T-helper 22 cell (primary cell): ENCODE measurements at places on chromosomes 5 and 9.

- no peak for DNase-seq
These were observed 10.4 kb upstream of the DNAJA1 start for GRCh38 chr9:33014665-33015014.

DNA sequence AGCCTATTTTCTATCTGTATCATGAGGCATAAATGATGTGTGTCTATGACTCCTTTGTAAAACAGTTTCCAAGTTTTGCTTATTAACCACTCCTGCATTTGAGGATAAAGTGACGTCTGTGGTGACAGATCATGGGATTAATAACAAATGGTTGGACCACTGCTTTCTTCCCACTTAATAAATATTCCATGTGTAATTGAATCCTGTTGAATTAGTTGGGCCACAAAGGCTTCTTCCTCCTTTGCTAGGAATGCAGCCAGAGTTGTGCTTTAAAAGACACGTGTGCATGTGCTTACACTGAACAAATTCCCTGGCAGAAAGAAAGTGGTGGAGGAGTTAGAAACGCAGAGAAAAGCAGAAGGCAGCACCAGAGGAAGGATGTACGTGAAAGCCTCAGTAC is 150.2 kb downstream of the ACTBL2 start:
- no peak for DNase-seq

- DNase-seq, result no peak
These were observed 216.9 kb downstream of the GLIS3 start for GRCh38 chr9:4082948-4083347.

DNA sequence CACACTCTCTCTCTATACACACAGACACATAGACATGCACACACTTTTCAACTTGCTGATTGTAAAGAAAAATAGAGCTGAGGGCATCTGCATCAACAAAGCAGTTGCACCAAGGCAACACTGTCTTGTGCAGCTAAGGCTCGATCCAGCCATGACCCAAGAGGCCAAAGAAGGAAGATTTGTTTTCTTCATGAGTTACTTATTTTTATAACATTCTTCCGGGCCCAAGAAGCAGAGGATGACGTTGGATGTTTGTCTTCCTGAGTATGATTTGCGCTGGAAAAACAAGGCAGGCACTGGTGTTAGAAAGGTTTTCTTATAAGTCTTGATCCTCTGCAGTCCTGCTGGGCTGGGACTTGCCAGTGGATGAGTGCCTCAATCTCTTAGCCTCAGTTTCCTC is 344.1 kb downstream of the ADAMTS6 start:
- no peak for DNase-seq

DNA sequence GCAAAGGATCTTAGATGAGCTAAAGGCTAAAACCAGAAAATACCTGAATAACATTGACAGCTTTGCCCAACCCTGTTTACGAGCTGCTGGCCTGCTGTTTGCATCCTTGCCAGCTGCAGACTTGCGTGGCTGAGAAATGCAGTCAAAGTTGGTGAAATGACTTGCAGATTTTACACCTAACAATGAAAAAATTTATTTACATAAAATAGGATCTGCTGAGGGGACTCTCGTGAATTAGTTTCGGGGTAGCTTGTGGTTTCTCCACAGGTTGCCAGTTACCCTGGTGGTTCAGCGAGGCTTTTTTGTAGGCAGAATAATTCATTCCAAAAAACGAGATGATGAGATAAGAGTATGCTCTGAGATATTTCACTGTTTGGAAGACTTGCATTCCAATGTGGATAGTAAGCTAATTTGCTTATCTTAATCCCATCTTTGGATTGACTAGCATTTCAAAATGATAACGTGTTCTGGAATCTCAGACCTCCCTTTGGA is 65.7 kb upstream of the FANCC start:
- DNase-seq, result no peak

DNA sequence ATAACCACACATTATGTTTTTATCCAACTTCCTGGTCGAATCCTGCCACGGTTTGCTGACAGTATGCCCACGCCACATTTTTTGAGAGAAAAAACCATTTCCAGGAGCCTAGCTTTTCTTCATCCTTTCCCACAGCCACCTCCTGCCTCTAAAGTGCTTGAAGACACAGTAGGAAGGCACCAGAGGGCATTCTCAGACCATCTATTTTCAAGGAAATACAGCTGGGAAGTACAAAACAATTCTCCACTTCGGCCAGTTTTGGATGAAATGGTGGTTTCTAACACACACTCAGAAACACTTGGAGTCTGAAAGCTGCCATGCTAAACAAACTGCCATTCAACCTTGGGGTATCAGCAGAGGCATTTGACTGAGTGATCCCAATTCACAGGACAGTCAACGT is 86.3 kb upstream of the RPS23 start:
- no peak for DNase-seq

GRCh38 chr5:14447958-14448911 is 133.4 kb upstream of the OTULINL start:
- no peak for DNase-seq

DNA sequence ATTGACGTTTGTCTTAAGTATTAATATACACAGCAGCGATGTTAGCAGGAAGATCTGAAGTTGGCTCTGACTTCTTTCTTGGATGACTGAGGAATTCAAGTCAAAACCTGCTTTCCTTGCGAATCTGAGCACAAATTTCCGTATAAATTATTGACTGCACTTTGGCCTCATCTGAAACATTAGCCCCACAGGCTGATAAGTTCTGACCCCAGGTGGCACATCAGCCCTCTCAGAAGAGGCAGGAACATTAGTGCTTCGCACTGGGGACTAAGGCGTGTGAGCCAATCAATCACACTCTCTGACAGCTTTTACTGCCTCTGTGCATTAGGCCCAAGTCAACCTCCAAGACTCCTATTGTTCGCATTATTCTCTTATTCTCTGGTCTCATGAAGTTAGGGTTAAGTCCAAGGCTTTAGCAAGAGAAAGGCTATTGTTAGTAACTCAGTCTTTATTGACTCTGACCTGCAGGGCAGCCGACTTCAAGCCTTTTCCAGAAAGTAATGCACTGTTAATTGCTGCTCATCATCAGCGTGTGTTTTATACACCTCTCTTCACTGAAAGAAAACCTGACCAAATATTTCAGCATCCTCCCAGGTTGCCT is 84.2 kb downstream of the ZNF608 start:
- DNase-seq, result no peak

DNA sequence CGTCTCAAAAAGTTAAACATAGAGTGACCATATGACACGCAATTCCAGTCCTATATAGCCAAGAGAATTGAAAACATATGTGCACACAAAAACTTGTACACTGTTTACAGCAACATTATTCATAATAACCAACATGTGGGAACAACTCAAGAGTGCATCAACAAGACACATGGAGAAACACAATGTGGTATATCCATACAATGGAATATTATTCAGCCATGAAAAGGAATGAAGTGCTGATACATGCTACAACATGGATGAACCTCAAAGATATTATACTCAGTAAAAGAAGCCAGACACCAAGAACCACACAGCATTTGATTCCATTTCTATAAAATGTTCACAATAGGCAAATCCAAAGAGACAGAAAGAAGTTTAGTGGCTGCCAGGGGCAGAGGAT is 317.0 kb downstream of the NSG2 start:
- DNase-seq, result no peak

DNA sequence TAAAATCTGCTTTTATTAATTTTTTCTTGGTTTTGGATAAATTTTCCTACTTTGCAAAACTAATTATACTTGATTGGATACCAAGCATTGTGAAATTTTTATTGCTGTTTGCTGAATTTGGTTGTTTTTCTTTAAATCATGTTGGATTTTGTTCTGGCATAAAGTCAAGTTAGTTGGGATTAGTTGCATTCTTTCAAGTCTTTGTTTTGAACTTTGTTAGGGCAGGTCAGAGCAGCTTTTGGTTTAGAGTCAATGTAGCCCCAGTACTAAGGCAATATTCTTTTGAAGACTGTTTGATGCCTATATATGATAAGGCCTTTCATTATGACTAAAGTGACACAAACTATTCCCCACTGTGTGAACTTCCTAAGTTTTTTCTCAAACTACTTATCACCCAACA is 531.1 kb downstream of the RASEF start:
- no peak for DNase-seq

GRCh38 chr9:107471552-107471951 is 18.0 kb downstream of the KLF4 start:
- no peak for DNase-seq

DNA sequence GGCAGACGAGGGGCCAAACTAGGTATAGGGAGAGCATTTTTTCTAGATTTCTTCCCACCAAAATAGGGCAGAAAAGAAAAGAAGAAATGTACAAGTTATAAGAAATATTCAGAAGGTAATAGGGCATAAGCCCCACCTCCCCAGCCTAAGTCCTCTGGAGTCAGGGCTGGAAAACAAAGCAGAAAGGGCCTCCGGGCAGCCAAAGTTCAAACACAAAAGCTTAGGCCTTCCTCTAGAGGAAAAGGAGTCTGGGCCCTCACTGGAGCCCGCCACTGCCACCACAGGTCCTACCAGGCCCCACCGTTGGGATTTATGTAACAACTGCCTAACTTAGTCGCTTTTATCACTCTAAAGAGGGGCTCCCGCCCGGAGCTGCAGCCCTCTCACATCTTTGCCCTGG is 27.6 kb downstream of the TBC1D2 start:
- no peak for DNase-seq

DNA sequence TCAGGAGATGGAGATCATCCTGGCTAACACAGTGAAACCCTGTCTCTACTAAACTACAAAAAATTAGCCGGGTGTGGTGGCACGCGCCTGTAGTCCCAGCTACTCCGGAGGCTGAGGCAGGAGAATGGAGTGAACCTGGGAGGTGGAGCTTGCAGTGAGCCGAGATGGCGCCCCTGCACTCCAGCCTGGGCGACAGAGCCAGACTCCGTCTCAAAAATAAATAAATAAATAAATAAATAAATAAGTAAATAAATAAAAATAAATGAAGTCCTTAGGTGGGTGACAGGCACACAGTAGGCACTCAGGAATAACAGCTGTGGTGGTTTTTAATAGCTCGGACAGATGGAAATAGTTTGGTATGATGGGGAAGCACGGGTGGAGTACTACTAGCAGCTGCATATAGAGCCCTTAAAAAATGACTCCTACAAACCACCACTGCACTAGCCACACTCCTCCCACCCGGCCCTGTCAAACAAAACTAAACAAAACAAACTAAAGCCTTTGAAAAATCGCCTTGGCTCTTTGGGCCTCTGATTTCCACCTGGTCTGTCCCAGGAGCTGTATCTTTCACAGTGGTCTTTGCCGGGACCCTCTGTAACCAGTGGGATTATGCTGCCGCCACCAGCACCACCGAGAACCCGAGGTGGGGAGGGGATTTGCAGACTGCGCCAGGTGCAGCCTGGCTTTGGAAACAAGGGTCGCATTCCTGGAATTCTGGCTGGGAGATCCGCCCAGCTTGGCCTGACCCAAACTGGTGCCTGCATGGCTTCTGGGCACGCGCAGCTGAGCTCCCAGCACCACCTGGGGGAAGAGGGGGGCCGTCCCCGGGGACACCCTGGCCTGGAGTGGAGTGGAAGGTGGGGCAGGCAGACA is 5.1 kb upstream of the WDR5 start:
- no peak for DNase-seq

DNA sequence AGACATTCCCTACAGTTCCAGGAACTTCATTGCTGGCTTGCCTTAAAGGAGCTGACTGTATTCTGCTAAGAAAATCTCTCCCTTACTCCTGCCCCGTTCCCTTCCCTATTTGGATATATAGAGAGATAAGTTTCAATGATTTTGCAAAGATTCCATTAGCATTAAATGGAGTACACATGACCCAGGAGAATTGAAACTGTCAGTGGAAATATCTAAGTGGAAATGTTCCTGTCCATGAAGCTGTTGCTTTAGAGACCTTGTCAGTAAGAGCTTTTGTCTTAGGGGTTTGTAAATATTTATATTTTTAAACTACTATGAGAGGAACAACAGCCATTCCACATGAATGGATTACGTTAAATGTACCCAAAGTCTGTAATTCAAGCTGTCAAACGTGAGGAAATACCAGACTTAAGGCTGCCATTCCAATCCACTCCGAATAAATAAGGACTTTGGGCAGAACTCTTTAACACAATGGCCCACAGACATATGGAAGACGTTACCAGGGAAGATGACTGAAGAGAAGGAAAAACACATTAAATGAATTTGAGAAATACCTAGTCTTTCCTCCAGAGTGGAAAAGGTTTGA is 387.1 kb upstream of the PAPPA start:
- DNase-seq, result no peak

DNA sequence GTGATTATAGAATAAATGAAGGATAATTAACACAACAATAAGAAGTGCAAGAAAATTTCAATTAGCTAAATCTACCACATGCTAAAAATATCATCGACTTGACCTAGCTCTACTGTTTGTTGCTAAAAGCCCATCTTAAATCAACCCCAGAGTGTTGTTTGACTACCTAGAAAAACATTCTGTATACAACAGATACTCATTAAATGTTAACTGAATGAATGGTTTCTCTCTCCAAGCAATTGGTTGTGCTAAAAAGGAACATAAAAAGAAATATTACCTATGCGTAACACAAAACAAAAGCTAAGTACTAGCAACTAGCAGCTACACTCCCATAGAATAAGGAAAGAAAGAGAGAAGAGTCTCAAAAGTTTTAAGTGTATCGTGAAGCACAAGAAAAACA is 5.5 kb upstream of the PLPP6 start:
- DNase-seq, result no peak

DNA sequence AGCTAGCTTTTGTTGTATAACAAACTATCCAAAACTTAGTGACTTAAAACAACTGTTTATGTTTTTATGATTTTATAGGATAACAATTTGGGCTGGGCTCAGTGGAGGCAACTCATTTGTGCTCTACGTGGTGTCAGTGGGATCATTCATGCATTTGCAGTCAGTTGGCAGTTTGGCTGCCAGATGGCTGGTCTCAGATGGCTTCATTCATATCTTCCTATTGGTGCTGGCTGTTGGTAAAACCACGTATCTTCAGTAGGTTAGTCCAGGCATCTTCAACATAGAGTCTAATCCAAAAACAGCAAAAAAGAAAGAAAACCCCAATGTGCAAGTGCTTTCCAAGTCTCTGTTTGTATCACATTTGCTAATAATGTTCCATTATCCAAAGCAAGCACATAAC is 51.7 kb upstream of the RIC1 start:
- no peak for DNase-seq

- DNase-seq, result no peak
These were observed 1.9 kb downstream of the SLC4A9 start for GRCh38 chr5:140361901-140362300.

GRCh38 chr5:75623846-75624245 is 12.6 kb downstream of the ANKDD1B start:
- DNase-seq, result no peak

DNA sequence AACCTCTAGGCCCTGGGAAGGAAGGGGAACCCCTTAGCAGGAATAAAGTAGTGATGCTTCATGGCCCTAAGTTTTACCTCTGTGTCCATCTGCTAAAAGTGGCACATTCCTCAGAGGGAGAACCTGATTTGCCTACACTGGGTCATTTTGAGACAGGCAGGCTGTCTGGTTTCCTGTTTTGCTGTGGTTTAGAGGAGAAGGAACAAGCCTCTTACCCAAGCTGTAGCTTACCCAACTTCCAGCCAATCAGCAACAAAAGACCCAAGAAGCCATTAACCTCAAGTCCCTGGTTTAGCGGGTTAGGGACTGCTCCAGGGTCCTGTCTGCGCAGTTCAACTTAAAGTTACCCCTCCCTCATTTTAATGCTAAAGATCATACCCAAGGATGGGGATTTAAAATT is 411.0 kb downstream of the MAT2B start:
- DNase-seq, result no peak
